ENCODE measurements at places on chromosomes 4 and X.
A peak's percentile ranks its signal among the peaks of the same experiment; 100 is the strongest.

- no peak for DNase-seq
Measured at GRCh38 chr4:36282503-36283030, 1.2 kb downstream of the DTHD1 start.

DNA sequence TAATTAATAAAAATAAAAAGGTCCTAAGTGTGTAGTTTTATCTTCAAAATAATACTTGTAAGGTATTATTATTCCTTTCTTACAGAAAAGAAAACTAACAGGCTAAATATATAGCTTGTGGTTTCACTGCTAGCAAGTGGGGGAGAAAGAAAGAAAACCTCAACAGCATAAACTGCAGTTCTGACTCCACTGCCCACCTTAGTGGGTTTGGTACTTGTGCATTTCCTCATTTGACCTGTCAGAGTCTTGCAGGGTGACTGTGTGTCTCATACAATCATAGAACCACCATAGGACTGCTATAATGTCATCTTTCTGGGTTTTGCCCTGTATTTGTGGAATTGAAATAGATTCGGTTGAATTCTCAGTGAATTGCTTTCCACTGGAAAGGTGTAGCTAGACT, 94.7 kb upstream of the PUDP start:
- DNase-seq, result no peak

GRCh38 chr4:163063891-163064290, 102.8 kb downstream of the NAF1 start:
- DNase-seq, result no peak

DNA sequence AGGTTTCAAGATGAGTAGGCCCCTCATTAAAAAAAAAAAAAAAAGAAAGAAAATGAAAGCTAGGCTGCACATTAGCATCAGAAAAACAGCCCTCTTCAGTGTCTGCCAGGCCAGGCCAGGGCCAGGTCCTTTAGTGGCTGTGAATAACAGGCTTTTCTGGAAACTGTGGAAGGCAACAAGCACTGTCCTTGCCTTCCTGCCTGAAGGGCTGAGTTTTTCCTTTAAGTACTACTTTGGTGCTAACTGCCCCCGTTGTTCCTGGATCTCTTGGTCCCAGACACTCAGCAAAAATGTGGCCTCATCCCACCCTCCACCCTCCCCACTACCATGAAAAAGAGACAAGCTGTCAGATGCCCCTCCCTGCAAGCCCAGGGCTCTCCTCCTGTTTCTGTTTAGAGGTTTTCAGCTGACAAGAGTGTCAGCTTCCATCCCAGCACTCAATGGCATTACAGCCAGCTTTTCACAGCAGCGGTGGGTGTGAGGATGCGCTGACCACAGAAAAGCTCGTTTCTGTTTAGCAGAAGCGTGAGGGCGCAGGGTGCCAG, 174.2 kb downstream of the NHS start:
- DNase-seq, result peak; percentile 57

GRCh38 chr4:179719766-179720450, 2277.7 kb upstream of the AGA start:
- DNase-seq, result no peak

GRCh38 chrX:31132821-31133241, 61.0 kb upstream of the FTHL17 start:
- DNase-seq, result no peak

DNA sequence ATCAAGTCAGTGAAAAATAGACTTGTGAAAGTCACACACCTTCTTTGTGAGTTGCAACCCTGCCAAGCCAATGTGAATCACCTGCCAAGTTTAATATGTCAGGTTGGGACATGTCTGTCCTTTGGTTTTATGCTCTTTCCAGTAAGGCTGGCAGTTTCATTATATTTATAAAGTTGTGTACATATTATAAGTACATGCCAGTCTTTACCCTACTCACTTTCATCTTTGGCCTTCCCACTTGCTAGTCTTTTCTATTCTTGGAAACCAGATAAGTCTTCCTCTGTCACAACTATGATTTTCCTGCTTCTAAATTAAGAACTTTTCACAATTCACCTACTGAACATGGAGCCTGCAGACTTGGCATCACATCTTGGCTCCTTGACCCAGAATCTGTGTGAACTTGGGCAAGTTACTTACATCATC, 680.7 kb upstream of the BOD1L1 start:
- no peak for DNase-seq

GRCh38 chrX:20263474-20263873, 3.2 kb downstream of the RPS6KA3 start:
- DNase-seq, result no peak

DNA sequence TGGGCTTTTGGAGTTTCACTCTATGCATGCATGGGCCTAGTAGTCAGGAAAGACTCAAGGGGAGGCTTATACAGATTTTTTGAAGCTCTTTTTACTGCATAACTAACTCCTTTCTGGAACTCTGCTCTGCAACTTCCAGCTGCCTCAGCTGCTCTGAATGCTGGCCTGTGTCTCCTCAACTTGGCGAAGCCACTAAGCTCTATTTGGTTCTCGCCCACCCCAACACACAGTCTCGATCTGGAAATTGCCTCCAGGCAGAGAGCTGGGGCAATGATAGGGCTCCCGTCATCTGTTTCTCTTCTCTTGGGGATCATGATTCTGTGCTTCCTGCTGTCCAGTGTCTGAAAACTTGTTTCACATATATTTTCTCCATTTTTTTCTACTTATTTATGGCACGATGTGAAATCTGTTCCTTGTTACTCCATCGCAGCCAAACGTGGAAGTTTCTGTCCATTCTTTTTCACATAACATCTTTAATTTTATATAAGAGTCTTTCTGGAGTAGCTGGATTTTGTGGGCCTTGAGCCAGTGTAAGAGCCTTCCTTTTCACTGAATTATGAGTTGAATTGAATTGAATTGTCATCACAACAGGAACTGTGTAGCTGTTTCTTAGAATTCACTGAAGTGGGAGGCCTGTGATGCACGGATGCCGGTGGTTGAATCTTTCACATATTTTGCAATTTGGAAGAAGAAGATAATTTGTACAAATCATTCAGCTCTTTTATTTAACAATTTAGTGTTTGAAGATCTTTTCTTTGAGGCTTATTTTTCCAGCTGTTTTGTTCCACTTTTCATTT, 9.0 kb downstream of the ZNF275 start:
- DNase-seq, result no peak

DNA sequence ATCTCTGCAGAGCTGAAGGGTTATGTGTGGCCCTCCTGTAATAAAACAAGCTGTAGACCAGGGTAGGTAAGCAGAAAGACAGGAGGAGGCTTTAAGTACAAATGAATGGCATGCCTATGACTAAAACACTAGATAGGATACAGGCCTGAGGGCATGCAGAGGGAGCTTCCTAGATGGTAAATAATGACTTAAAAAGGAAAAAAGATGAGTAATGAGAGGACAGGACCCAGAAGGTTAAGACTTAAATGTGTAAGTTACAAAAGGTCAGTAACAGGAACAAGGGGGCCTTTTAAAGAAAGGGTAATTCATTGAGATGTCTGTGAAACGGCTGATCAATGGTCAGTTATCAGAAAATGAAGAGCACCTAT, 194.8 kb downstream of the SOWAHB start:
- DNase-seq, result no peak

- DNase-seq, result no peak
Measured at GRCh38 chrX:16743604-16744325, 24.4 kb downstream of the SYAP1 start.

GRCh38 chr4:8152090-8152864, 6.3 kb downstream of the ABLIM2 start:
- DNase-seq, result no peak

GRCh38 chrX:10577853-10578252, 42.5 kb downstream of the MID1 start:
- DNase-seq, result no peak

GRCh38 chr4:84847978-84848377, 118.5 kb downstream of the WDFY3 start:
- no peak for DNase-seq

DNA sequence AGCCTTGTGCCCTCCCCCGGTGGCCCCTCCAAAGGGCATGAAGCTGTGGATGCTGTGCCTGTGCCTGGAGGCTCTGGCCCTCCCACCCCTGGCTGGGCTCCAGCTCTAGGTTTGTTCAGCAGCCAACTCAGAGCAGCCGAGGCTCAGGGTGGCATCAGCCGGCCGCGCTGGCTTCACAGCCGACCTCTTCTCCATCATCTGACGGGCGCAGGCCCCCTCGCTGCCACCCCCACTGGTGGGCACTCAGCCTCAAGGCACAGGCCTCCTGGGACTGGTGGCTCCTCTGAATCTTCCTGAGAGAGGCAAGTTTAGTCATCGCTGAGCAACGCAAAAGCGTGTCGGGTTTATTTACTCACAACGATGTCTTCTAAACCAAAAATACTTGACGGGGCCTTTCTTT, 46.0 kb downstream of the PCGF3 start:
- no peak for DNase-seq

DNA sequence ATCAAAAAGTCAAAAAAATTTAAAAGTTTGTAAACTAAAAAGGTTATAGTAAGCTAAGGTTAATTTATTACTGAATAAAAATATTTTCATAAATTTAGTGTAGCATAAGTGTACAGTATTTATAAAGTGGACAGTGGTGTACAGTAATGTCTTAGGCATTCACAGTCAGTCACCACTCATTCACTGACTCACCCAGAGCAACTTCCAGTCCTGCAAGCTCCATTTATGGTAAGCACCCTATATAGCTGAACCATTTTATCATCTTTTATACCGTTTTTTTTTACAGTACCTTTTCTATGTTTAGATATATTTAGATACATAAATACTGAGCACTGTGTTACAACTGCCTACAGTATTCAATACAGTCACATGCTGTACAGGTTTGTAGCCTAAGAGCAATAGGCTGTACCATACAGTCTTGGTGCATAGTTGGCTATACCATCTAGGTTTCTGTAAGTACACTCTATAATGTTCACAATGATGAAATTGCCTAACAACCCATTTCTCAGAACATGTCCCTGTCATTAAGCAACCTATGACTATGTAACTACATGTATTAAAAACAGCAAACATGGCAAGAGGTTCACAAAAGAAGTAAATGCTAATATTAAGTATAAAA, 18.6 kb downstream of the ACSL4 start:
- no peak for DNase-seq

DNA sequence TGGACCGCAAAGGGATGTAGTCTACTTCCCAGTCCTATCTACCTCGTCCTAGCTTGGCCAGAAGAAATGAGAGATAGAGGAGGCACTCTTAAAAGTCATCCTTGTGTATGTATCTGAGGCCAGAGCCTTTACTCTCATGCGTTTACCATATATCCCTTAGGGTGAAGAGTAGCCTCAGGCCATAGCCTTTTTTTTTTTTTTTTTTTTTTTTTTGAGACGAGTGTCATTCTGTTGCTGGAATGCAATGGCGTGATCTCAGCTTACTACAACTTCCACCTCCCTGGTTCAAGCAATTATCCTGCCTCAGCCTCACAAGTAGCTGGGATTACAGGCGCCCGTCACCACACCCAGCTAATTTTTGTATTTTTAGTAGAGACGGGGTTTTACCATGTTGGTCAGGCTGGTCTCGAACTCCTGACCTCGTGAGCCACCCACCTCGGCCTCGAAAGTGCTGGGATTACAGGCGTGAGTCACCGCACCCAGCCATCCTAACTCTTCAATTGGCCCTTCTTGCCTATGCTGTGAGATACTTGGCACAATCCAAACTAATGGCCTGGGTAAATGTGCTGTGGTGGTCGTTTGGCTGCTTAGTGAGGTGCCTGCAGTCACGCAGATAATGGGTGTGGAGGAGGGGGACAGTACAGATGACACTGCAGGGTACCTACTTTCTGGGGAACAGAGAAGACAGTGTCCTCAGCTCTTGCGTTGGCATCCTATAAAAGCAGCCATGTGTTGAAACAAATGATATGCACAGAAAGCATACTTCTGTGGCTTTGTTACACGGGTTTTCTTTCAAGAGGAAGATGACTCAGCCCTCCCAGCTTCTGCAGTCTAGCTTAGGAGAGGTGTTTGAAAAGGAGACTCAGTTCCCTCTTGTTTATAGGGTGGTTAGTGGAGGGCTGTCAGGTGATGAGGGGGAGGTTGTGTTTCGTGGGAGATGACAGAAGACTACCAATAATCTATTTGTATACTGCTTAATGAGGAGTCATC, 10.4 kb upstream of the DGAT2L6 start:
- no peak for DNase-seq

All from retina (tissue), 1 donor.